ENCODE measurements at places on chromosomes 16 and 17.

DNA sequence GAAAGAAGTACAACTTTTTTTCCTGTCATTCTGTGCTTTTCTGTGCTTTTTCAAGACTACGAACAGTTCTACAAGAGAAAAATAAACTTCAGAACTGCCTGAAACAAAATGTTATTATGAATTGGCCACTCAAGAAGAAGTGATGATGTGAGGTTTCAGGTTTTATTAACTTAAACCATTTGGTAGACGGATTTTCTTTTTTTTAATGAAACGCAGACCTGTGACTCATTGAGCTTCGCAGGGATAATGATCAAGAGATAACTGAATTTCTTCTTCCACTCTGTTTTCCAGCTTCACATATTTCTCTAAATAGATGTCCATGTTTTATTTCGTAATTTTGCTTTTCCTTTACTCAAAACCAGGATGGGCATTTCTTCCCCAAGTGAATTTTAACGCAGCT lies 32.7 kb downstream of the AIPL1 start:
- DNase-seq = no peak

- no peak for DNase-seq
Measured at GRCh38 chr17:77501751-77502625, 361.2 kb downstream of the SEC14L1 start.

GRCh38 chr16:68367030-68367429 lies 56.2 kb downstream of the PRMT7 start:
- DNase-seq = peak; percentile 45

DNA sequence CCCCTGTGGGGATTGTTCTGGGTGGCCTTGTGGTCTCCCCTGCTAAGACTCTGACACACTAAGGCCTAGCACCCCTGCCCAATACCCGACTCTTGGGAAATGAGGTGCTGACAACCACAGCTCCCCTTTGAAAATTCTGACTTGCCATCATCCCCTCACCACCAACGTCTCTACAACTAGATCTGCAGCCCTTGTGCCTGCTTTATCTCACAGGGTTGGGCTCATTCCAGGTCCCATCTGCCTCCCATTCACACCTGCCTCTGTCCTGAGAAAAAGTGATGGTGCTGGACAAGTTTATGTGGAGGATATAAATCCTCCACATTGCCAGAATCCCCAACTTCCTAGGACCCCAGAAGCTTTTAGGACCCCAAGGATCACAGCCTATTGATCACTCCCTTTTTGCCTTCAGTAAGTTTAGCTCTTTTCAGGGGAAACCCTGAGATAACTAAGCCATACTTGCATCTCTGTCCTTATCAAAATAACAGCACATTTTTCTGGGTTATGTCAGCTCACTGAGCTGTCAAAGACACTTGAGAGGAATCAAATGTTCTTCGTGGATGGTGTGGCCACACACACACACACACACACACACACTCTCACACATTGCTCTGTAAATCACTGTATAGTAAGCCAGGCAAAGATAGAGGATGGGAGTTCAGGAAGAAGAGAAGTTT lies 136.8 kb upstream of the CES5A start:
- DNase-seq = no peak

- DNase-seq = no peak
Measured at GRCh38 chr16:971981-972315, 1.2 kb upstream of the LMF1 start.

GRCh38 chr16:87973717-87974116 lies 22.5 kb downstream of the BANP start:
- no peak for DNase-seq

GRCh38 chr16:67260426-67261063 lies 11.8 kb downstream of the SLC9A5 start:
- peak; percentile 80 for DNase-seq

DNA sequence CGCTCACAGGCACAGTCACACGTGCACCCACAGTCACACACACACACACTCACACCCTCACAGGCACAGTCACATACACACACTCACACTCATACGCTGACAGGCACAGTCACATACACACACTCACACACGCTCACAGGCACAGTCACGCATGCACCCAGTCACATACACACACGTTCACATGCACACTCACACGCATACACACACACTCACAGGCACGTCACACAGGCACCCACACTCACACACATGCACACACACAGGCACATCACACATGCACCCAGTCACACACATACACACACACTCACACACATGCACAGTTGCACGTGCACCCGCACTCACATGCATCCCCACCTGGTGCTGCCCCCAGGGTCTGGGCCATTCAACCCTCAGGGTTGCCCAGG lies 46.1 kb upstream of the CBFA2T3 start:
- no peak for DNase-seq

All from hematopoietic multipotent progenitor cell (in vitro differentiated cells).